ENCODE measurements at places on chromosomes 13 and 19. TPM values are rescaled to one million over a fixed set of nuclear protein-coding genes. Genes with fewer than 3 reads are reported as not detected.

DNA sequence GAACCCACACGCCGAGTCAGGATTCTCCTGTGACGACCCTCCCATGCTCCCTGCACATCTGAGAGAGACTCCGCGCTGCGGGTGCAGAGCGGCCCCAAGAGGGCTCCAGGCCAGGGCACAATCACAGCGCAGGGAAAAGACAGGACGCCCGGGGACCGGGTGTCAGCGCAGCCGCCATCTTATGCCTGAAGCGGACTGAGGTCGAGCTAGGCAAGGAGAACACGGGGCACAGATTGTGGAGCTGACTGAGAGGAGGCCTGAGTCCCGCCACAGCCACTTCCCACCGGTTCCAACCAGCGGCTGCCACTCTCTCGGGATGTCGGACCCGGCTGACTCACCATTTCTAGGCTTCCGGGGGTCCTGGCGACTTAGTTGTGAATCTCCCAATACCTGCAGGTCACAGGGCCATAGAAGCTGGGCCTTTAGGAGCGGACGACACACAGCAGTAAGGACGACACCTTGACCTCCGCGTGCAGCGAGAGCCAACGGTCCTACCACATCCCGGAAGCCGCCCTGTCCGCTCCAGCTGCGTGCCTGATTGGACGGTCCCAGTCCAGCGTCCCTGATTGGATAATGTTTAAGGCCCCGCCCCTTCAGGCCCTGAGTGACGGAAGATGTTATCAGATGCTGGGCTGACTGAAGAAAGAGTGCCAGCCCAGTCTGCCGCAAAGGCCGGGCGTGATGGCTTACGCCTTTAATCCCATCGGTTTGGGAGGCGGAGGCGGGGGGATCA lies at the start of gene ZNF728:
ZNF728 (minus strand) TSS at position 487 of the 733 bp plus-strand sequence; CDS start at position 341, 146 bp downstream.
- DNase-seq, result no peak

DNA sequence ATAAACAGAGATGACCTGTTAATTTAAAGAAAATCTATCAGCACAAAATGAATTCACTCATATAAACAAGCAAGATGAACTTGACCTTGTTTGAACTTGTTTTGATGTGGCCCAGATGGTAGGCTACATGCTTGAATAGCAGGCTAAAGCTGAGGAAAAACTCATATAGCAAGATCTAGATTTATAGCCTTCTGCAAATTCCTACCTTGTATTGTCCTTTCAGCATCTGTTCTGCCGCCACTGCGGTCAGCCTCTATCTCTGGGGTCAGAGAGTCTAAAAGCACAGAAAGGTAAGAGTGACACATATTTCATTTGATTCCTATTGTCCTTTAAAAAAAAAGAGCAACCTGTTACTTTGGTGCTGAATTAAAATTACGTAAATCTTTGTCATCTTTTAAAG lies 392.1 kb downstream of the DACH1 start:
- no peak for DNase-seq

GRCh38 chr13:113630296-113630695 lies 27.7 kb downstream of the ATP4B start:
- DNase-seq, result no peak

DNA sequence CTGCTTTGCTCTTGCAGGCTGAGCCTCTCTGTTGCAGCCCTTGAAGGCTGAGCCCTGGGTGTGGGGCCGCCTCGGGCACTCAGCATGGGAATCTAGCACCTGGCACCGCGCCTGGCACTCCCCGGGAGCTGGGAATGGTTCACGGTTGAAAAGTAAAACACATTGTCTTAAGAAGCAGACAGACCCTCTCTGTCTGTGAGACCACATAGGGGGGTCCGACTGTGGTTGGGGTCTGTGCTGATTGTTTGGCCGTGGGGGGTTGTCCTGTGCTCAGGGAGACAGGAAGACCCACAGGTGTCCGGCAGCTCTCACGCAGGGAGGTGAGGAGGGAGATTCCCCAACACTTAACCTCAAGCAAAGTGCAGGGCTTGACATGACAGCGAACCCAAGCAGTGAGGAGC lies 64.8 kb downstream of the SOX1 start:
- DNase-seq, result no peak

DNA sequence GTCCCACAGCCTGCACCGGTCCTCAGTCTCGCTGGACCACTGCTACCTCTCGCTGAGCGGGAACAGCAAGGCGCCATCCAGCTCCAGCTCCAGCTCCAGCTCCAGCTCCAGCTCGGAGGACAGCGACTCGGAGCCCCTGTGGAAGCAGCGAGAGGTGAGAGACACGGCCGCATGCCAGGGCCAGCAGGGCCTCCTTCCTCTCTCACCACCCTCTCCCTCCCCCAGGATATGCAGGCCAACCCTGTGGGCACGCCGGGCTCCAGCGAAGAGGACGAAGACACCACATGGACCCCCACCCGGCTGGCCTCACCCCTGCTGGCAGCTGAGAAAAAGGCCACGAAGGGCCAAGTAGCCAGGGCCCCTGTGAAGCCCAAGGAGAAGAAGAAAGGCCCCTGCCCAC lies 7.3 kb downstream of the SIX5 start:
- no peak for DNase-seq

- no peak for DNase-seq
Measured at GRCh38 chr13:98883998-98884397, 93.9 kb downstream of the DOCK9 start.

GRCh38 chr19:33552928-33553279 lies 31.3 kb upstream of the PEPD start:
- no peak for DNase-seq

- DNase-seq, result no peak
Measured at GRCh38 chr13:98827449-98827848, 75.0 kb upstream of the SLC15A1 start.

DNA sequence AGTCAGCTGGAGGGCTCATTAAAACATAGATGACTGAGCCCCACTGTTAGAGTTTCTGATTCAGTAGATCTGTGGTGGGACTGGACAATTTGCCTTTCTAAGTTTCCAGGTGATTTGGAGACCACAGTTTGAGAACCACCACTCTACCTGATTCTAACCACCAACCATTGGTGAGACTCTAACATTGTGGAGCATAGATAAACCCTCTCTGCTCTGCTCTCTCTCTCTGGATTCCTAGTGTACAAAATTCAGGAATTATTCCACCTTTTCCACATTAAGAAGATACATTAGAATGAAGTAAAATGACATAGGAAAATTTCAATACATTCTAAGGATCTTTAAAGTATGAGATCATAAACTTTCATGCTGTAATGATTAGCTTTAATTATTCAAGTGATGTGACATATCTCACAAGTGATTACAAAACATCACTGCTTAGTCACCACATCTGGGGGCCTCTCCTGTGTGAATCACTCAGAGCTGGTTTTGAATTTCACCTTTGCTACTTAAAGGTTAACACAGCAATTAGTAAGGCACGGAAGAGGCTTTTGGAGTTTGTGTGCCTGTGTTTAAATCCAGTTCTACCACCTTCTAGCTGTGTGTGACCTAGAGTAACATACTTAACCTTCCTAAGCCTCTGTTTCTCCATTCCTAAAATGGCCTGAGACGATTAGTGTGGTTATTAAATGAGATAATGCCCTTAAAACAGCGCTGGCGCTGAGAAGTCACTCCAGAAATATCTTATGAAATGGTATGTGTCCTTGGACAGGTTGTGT lies 78.5 kb upstream of the NBEA start:
- DNase-seq, result no peak

Gene MYBPC2
- polyA plus RNA-seq, result 0.14 TPM

Gene CYP2F1
- polyA plus RNA-seq, result not detected

Gene HSPH1
- polyA plus RNA-seq, result 26.0 TPM

Gene CCDC169
- 3.1 TPM for polyA plus RNA-seq

Gene ZNF304
- 7.8 TPM for polyA plus RNA-seq

Gene CGB2
- not detected for polyA plus RNA-seq

Gene CEACAM16
- not detected for polyA plus RNA-seq

Measured in urinary bladder (tissue), 4 donors.